ENCODE measurements at places on chromosomes 1 and 21.

GRCh38 chr1:110250008-110250407, 39.9 kb downstream of the KCNC4 start:
- no peak for DNase-seq

DNA sequence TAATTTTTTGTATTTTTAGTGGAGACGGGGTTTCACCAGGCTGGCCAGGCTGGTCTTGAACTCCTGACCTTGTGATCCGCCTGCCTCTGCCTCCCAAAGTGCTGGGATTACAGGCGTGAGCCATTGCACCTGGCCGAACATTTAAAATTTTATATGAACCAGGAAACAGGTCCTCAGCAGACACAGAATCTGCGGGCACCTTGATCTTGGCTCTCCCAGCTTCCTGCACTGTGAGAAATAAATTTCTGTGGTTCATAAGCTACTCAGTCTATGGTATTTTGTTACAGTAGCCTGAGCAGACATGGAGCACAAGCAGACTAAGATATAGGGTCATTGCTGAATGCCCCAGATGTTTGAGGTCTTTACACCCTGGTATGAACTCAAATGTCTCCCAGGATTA, 23.6 kb upstream of the CTH start:
- no peak for DNase-seq

DNA sequence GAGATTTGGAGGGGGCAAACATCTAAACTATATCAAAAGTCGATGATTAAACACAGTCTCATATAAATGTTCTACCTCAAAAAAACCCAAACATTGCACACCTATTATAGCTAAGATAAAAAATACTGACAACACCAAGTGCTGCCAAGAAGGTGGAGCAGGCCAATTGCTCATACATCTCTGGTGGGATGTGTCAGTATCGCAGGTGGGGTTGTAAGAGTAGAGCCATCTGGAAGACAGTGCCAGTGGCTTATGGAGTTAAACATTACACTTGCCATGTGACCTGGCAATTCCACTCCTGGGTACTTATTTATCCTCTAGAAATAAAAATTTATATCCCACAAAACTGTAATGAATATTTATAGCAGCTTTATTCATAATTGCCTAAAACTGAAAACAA, 213.4 kb downstream of the DISC1 start:
- no peak for DNase-seq

DNA sequence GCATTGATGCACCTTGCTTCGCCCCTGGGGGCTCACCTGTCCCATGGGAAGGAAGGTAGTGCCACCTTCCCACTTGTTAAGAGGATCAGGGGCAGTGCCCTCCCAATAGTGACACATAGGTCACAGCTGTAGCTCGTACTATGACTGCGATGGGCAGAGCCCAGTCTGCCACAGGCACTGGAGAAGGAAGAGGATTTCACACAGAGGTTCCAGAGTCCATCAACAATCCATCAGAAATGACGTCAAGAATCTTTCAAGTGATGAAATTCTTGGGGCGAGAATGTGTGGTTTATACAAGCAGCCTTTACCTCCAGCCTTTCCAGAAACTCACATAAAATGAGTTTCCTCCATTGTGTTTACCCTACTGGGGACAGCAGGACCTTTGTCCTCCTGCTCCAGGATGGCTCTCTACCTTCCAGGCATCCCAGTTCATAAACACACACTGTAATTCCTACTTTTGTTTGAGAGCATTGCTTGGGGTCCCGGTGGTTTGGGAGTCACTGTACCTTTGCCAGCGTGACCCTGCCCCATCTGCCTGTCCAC, 260.6 kb upstream of the VAMP3 start:
- no peak for DNase-seq

Measured in astrocyte (in vitro differentiated cells and primary cell).